ENCODE measurements at places on chromosomes 12 and 14.

- no peak for DNase-seq
These were observed 8.0 kb downstream of the SCNN1A start for GRCh38 chr12:6367065-6367968.

GRCh38 chr14:64800000-64800399 is 79.7 kb downstream of the SPTB start:
- DNase-seq, result no peak

DNA sequence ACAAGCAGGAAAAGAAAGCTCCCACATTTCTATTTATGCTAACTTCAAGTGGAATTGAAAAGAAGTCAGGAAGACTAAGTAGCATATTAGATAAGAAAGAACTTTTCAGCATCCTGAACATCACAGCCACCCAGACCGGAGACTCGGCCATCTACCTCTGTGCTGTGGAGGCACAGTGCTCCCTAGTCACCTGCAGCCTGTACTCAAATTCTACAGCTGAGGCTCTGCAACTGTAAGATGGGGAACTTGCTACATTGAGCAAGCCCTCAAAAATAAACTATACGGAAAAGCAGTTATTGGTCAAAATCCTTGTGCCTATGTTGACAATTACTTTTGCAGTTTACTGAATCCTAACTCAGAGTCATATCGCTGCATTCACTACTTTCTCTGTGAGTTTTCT is 361.9 kb downstream of the DAD1 start:
- no peak for DNase-seq

DNA sequence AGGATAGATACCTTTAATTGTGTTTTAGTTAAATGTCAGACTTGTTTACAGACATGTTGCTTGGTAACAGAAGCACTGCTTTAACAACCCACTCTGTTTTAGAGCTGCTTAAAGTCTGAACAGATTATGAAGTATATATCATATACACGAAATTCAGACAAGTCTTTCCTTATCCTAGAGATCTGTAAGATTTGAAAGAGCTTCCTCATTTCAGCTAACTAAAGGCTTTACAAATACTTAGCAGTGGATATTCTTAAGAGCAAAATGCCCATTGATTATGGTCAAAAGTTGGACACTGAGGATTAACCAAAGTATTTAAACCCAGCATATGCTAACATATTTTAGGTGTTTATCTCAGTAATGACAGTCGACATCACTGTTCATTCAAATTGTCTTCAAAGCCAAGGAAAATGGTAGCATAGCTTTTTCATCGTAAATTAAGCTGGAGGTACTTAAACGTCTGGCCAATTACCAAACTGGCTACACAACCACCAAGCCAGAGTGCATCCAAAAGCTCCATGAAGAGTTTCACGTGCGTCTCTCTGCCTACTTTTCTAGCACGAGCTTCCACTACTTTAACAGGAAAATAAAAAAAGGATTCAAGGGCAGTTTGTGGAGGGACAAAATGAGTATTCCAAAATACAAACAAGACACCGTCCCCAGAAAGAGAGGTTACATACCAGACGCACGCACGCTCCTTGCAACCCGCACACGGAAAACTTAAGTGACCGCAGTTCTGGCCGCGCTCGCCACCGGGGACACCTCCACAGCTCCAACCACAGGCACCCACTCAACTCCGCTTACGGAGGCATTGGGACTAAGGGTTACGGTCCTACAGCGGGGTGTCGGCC is 565 bp downstream of the CEP83 start:
- DNase-seq, result no peak

GRCh38 chr12:58463051-58463450 is 457.3 kb downstream of the LRIG3 start:
- DNase-seq, result no peak

- DNase-seq, result no peak
These were observed 37.3 kb downstream of the SNX6 start for GRCh38 chr14:34592623-34593022.

- no peak for DNase-seq
These were observed 42.8 kb upstream of the AMIGO2 start for GRCh38 chr12:47122602-47123001.

Data from stimulated activated CD8-positive, alpha-beta memory T cell treated with anti-CD3 and anti-CD28 coated beads, Interleukin-4, amount 100 ng/mL, for 24 hours (primary cell).